ENCODE measurements at places on chromosomes 1 and 21.

- no peak for DNase-seq
Measured at GRCh38 chr1:54742282-54742681, 22.0 kb downstream of the PARS2 start.

DNA sequence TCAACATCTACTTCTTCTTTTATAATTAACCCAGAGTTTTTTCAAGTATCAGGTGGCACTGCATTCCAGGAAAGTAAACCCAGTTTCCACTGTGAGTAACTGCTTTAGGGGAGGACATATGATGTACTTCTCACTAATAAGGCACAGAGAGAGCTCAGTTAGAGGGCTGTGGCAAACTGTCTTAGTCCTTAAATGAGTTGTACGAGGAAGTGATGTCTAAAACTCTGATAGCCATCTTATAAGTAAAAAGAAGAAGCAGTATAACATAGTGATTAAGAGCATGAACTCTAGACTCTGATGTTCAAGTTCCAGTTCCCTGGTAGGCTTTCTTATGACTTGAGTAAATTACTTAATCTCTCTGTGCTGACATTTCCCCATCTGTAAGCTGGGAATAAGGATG lies 58.7 kb upstream of the PTGS2 start:
- DNase-seq: no peak

DNA sequence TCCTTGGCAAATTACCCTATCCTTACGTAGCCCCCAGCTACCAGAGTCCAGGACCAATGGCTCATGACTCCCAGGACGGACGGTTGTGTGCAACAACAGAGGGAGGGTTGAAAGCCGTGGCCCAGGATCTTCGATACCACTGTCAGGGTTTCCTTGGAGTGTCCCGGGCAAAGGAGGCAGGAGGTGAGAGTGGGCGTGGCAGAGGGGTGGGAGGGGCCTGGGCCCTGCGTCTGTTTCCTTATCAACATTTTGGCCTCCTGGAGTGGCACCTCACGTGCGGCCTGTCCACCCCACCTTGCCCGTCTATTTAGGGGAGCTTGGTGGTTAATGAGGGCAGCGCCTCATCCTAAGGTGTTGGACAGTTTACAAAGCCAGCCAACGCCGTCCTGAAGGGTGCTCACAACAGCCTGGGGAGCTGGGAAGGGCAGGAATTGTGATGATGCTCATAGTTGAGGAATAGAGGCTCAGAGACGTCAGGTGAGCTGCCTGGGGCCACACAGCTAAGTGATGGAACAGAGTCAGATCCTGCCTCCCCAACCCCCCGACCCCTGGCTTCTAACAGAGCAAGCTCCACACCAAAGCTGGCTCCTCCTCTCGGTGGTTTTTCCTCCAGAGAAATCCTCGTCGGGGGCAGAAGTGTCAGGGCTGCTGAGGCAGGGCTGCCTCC lies 17.4 kb upstream of the ARHGEF10L start:
- DNase-seq: no peak

DNA sequence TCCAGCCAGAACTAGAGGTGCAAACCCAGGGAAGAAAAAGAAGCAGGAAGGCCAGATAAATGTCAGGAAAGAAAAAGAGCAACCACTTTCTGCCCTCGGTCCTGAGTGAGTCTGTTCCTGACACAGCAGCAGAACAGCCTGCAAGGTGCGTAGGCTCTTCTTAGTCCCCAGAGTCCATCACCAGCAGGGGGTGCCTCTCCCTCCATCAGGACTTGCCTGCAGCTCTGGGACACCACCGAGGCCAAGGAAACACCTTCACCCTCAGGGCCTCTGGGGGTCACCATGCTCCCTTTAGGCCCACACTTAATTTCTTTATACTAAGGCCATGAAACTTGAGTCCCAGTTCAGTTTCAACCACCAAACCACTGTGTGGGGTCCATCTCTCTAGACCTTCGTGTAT lies 43.7 kb upstream of the NFASC start:
- DNase-seq: no peak

GRCh38 chr21:30629200-30629599 lies 5.8 kb upstream of the KRTAP20-2 start:
- DNase-seq: no peak

- DNase-seq: no peak
Measured at GRCh38 chr1:89600451-89601224, 32.3 kb upstream of the LRRC8C start.

DNA sequence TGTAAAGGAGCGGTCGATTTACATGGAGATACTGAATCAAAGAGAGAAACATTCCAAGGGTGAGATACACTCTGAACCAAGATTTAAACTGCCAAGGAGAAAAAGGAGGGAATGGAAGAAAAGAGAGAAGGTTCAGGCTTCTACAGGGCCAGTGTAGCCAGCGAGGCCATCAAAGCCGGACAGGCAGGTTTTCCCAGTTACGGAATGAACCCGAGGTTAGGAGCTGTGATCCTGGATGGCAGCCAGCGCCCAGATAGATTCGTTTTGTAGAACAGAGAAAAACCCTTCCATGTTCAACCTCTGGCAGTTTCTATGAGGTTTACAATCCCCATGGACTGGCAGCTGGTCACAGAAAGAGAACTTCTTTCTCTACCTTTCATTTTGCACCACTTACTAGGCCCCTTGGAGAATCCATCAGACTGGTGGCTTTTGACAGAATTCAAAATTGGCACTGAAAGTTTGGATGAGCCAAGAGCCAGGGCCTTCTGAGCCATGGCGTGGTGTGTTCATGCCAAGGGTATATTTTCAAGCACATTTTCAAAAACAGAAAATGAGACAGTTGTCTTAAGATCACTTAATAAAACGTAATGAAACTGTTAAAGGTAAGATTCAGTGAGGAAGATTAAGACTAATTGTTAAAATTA lies 171.5 kb downstream of the RUNX1 start:
- DNase-seq: no peak

DNA sequence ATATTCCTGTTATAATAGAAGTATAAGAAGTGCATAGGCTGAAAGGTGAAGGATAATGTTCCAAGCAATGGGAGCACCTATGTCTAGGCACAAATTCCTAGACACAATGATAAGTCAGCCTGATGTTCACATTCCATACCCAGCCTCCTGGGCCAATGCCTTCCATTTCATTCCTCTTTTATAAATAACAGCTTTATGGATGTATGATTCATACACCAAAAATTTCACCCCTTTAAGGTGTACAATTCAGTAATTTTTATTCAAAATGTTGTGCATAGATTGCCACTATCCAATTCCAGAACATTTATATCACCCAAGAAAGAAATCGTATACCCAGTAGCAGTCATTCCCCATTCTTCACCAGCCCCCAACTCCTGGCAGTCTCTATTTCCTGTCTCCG lies 118.8 kb downstream of the BRINP2 start:
- DNase-seq: no peak

DNA sequence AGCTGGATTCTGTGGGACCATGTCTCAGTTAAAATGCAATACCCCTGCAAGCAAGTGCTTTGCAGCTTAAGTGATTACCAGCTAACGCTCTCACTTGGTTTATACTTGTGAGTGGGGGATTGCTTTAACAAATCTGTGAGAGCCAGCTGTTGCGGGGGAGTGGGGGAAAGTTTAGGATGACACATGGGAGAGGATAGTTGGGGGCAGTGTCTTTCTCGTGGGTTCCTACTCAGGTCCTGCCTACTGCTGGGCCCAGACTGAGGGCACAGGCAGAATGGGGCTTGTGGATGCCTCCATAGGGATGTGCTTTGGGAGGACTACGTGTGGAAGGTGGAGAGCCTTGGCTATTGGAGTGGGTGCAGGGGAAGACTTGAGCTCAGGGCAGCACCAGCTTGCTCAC lies 60.1 kb downstream of the ELK4 start:
- DNase-seq: no peak

Data from T-helper 2 cell (primary cell).